Retinal pigment epithelial cell (primary cell): ENCODE measurements at places on chromosomes 2 and 18.

DNA sequence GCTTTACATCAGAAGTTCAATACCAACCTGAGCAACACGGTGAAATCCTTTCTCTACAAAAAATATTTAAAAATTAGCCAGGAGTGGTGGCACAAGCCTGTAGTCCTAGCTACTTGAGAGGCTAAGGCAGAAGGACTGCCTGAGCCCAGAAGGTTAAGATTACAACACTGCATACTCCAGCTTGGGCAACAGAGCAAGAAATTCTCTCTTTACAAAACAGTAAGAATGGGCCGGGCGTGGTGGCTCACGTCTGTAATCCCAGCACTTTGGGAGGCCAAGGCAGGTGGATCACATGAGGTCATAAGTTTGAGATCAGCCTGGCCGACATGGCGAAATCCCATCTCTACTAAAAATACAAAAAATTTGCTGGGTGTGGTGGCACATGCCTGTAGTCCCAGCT lies 113.2 kb downstream of the USP34 start:
- no peak for DNase-seq

- DNase-seq = no peak
Measured at GRCh38 chr2:42171396-42171980, 2.3 kb downstream of the EML4 start.

GRCh38 chr2:102578376-102578775 lies 41.0 kb upstream of the SLC9A2 start:
- no peak for DNase-seq

DNA sequence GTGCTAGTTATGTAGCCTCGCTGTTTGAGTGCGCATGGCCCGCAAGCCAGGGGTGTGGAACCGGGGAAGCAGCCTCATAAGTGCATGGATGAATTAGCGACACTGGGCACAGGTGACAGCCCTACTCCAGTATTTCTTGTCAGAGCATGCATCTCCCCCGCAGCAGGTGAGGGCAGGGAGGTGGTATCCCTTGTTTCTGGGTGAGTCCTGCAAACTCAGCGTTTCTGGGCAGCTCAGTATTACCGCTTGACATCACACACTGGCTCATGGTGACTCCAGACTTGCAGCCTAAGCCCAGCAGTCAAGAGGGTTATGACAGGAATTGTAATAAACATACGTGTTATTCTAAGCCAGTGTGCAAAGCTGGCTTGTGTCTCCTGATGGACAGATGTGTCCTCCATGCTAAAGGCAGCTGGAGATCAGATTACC lies 2.5 kb downstream of the CABLES1 start:
- DNase-seq = no peak

GRCh38 chr2:29522951-29523669 lies 398.3 kb downstream of the ALK start:
- DNase-seq = no peak

DNA sequence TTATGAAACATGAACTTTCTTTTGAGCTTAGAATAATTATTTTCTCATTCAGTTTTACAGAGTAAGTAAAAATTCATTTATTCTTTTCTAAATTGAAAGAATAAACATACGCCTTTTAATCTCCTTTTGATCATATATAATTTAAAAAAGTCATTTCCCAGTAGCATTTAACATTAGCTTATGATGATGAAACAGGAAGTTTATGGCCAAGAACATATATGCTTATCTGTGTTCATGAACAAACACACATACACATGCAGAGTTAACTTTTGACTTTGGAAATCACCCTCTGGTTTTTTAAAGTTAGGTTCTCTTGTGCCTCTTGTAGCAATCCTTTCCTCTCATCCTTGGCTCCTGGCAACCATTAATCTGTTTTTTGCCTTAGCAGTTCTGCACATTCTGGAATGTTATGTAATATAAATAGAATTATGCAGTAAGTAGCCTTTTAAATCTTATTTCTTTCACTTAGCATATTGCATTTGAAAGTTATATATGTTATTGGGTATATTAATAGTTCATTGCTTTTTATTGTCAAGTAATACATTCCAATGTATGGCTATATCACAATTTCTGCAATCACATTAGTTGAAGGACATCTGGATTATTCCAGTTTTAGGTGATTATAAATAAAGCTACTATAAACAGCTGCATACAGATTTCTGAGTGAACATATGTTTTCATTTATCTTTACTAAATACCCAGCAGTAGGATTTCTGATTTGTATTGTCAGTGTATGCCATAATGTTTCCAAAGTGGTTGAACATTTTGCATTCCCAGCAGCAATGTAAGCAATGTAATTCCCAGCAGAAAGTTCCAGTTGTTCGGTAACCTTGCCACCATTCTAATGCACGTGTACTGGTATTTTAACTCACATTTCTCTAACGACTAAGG lies 210.3 kb downstream of the ZRANB3 start:
- no peak for DNase-seq

GRCh38 chr2:128457006-128457604 lies 138.4 kb upstream of the HS6ST1 start:
- no peak for DNase-seq

DNA sequence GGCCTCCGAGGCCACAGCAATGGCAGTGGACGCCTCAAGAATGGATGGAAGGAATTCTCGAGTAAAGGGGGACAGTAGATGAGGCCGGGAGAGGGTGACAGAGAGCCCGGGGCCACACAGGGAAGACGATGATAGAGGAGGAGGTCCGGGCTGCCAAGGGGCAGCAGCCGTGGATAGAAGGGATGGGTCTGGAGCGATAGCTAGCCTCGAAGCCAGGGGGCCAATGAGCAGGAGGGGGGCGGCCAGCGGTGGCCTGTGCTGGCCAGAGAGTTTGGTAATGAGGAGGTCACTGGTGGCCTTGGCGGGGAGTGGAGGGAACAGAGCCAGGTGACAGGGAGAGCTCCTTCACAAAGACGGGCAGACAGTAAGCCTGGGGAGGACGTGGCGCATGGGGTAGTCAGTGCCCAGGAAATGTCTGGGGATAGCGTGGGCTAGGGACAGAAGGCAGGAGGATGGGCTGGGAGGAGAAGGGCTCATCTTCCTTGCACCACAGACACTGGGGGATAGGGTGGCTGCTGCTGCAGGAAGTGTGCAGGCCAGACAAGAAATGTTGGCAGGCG lies 87.8 kb upstream of the ASB18 start:
- DNase-seq = no peak

DNA sequence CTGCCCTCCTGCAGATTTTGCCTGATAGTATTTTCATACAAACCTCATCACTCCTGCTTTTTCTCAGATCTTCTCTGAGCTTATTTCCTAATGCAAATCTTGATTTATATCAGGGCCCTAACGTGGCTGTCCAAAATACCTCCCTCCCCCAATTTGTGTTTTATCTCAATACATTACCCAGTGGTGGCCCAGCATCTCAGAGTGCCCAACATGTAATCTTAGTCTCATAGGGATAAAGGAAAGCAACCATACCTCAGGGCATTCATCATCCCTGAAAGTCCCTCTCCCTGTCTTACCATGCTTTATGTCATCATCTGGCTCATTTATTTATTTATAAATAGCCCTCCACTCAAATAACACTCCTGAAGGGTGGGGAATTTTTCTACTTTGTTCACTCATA lies 135.3 kb downstream of the SLC8A1 start:
- no peak for DNase-seq

DNA sequence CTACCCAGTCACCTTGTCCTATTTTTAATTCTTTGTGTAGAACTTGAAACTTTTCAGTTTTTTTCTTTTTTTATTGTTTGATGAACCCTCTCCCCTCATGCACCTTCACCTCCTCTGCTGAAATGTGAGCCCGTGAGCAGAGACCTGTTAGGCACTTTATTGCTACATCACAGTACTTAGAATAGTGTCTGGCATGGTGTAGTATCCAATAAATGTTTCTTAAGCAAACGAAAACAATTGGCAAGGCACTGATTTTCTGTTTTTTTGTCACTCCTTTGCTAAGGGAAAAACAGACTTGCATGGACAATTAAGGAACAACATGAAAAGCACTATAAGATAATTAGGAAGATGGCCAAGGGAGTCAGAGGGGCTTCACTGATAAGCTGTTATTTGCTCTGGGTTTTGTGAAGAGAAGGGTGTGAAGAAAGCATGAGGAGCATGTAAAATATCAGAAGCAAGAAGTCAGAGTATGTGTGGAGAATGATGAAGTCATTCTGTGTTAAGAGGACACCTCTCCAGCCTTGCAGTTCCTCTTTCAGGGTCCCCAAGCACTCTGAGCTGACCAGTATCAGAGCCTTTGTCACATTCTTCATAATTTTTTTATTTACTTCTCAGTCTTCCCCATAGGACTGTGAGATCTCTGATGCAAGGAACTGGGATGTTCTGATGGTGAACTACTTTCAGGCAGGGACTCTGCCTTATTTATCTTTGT lies 99.7 kb upstream of the CAVIN2 start:
- DNase-seq = no peak

GRCh38 chr2:44975571-44976450 lies 33.4 kb downstream of the SIX2 start:
- DNase-seq = no peak

DNA sequence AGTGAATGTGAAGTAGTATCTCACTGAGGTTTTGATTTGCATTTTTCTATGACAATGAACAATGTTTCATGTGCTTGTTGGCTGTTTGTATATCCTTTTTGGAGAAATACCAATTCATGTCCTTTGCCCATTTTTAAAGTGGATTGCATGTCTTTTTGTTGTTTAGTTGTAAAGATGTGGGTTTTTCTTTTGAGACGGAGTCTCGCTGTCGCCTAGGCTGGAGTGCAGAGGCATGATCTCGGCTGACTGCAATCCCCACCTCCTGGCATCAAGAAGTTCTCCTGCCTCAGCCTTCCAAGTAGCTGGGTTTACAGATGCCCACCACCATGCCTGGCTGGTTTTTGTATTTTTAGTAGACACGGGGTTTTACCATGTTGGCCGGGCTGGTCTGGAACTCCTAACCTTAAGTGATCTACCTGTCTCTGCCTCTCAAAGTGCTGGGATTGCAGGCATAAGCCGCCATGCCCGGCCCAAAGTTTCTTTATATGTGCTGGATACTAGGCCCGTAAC lies 236.7 kb downstream of the MYCN start:
- no peak for DNase-seq

- DNase-seq = no peak
Measured at GRCh38 chr2:146227152-146228019, 1617.4 kb upstream of the ACVR2A start.

DNA sequence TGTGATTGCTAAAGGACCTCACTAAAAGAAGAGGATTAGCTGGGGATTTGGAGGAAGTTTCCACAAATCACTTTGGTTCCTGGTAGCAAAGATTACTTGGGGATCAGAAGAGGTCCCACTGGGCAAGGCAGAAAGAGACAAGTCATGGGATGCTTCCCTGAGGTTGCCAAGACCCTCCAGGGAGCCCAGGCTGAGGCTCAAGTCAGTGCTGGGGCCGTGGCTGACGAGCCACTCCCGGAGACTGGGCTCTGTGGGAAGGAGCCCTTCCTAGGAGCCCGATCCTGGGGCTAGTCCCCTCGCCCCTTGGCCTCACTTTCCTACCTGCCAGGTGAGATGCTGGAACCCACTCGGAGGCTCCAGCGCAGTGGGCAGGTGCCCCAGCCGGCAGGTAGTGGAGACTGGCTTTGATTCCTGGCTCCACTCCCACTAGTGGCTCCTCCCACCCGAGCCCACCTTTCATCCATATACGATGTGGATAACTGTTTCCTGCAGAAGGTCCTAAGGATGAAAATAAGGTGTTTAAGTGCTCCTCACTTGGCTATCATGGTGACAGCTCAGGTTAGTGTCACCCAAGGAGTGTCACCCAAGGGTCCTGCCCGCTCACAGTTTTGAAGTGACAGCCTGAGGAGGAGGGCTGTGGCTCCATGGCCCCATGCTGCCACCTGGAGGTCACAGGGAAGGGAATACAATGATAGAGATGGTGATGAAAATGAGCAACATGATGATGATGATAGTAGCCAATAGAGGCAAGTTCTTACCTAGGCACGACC lies 100.5 kb downstream of the CAPN13 start:
- DNase-seq = peak; percentile 20

DNA sequence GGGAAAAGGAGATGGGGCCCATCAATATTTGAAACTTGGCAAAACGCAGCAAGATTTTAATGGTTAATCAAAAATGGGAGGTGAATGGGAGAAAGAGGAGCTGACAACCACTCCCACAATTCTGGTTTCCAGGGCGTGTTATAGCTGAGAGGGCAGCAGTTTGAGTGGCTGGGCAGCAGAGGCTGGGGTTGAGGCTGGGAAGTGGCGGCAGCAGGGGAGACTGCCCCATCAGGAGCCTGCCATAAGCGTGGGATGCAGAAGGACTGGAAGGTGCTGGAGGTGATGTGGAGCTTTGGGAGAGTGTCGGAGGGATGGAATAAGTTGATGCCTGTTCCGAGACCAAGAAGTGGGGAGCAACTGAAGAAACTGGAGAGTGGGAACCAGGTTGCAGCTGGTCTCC lies 48.9 kb upstream of the SH3RF3 start:
- no peak for DNase-seq

GRCh38 chr2:203799908-203800307 lies 67.7 kb upstream of the CTLA4 start:
- no peak for DNase-seq

- DNase-seq = no peak
Measured at GRCh38 chr2:157158111-157158510, 99.4 kb upstream of the GALNT5 start.

DNA sequence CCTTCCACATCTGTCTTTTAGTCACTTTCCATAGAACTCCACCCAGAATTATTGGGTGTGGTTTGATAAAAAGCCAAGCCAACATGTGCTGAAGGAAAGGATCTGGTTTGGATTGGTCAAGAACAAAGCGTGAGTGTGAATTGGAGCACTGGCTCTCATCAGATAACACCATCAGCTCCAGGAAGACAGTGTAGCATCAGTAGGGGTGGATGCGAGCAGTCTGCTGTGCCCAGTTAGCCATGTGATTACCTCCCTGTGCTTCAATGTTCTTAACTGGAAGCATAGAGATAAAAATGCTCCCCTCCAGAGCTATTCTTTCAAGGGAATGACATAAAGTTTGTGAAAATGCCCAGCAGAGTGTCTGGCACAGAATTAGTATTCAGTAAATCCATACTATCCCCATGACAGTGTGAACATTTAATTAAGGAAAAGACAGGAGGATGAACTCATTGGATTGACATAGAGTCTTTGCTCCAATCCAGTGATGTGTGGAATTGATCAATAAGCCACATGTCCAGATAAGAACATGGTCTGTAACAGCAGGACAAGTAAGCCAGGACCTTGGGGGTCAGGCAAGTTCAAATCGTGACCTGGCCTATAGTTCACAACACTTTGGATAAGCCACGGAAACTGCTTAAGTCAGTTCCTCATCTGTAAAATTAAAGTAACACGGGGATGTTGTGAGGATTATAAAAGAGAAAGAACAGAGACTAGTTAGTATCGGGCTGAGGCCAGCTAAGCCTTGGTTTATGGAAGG lies 68.0 kb downstream of the FAM124B start:
- DNase-seq = no peak

GRCh38 chr2:85409845-85410583 lies at the start of gene CAPG:
CAPG (minus strand) TSS chr2:85410366; CDS start chr2:85402145, 8,221 bp downstream.
- no peak for DNase-seq
